ENCODE measurements at places on chromosomes 6 and 20. TPM values are rescaled to one million over a fixed set of nuclear protein-coding genes. Genes with fewer than 3 reads are reported as not detected.

Gene RCAN2
- 6.2 TPM for total RNA-seq

Gene FRMD1
- 28.7 TPM for total RNA-seq

Gene EGFL8
- total RNA-seq, result 8.9 TPM

Gene PAK1IP1
- total RNA-seq, result 3.3 TPM

Gene MMUT
- 10.7 TPM for total RNA-seq

Measured in Peyer's patch (tissue), 4 donors.